ENCODE measurements at places on chromosomes 4 and X.

- no peak for DNase-seq
These were observed 91.3 kb downstream of the LCORL start for GRCh38 chr4:17930256-17930655.

DNA sequence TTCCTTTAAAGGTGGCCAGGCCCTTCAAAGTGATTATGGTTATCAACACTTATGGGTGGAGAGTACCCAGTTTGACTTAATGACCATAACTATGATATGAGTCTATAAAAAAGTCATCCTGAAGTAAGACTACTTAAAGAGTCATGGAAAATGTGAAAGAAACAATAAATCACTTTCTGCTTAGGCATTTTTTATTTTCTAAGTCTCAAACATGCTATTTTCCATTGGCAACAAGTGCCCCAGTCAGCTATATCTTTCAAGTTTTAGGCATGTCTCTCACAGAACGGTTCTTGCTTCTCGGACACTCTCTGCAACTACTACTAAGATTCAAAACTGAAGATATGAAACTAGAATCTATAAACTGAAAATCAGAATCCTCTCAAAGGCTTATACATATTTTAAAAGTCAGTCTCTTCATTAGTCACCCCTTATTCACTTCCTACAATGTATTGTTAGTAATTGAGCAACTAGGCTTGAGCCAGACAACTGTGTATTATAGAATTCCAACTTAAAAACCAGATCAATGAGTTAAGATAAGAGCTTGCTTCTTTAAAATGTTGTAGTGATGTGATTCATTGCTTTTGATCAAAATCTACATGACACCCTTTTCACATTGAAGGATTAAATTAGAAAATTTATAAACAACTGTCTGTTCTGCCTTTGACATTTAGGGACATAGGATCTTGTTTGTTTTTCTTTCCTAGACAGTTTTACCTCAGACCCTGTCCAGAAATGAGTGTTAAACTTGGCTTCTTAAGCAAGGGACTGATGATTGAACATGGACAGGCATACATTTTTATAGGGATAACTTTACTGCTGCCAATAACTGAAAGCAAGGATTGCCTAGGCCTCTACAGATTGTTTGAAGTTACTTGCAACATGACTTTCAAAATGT lies 2.9 kb downstream of the ANTXR2 start:
- peak; percentile 19 for DNase-seq

DNA sequence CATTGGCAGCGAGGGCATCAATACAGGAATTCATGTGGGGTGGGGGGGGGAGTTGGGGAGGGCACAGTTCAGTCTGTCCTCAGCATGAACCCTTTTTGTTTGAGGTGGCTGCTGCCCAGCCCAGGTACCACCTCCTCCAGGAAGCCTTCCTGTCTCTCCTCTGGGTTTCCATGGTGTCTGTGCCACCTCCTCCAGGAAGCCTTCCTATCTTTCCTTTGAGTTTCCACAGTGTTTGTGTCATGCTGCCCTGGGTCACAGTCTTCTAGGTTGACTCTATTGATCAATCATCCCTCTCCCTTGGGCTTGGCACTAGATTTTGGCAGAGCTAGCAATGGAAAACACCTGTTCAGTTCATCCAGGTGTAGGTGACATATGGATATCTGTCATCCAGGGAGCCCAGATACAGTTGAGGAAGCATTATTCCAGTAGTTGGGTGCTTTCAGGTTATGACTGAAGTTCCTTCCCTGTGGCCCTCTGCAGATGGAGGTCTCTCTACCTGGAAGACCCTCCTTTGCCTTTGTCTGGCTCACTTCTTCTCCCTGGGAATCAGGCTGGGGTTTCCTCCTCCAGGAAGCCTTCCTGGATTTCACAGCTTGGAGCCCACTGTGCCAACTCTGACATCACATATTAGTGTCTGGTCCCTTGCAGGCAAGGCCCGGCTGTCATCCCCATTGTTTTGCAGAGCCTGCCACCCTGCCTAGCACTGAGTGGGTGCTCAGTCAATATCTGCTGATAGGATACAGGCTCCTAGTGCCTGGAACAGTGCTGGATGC lies 96.6 kb downstream of the SORCS2 start:
- DNase-seq: no peak

DNA sequence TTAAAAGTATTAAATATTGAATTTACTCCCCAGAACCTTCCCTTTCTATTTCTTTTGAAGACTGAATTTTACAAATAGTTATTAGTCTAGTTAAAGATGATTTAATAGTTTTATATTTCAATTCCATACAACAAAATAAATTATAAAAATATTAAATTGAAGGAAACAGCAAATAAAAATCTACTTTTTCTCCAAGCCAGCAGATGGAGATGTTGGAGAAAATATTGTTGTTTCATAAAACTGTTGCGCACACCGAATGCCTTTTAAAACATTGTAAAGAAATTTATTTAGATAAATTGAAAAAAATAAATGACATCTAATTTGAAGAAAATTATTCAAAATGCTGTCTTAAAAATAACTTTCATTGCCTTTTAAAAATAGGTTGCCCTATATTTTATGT lies 5.5 kb downstream of the GRIA2 start:
- DNase-seq: no peak

- DNase-seq: no peak
These were observed 188.8 kb downstream of the GPAT3 start for GRCh38 chr4:83724485-83725335.

GRCh38 chr4:87950936-87951511 lies 24.5 kb upstream of the SPP1 start:
- DNase-seq: no peak

GRCh38 chr4:119490335-119490734 lies 138.3 kb downstream of the PDE5A start:
- DNase-seq: no peak

GRCh38 chrX:36986231-36986630 lies 21.9 kb upstream of the FAM47C start:
- no peak for DNase-seq

DNA sequence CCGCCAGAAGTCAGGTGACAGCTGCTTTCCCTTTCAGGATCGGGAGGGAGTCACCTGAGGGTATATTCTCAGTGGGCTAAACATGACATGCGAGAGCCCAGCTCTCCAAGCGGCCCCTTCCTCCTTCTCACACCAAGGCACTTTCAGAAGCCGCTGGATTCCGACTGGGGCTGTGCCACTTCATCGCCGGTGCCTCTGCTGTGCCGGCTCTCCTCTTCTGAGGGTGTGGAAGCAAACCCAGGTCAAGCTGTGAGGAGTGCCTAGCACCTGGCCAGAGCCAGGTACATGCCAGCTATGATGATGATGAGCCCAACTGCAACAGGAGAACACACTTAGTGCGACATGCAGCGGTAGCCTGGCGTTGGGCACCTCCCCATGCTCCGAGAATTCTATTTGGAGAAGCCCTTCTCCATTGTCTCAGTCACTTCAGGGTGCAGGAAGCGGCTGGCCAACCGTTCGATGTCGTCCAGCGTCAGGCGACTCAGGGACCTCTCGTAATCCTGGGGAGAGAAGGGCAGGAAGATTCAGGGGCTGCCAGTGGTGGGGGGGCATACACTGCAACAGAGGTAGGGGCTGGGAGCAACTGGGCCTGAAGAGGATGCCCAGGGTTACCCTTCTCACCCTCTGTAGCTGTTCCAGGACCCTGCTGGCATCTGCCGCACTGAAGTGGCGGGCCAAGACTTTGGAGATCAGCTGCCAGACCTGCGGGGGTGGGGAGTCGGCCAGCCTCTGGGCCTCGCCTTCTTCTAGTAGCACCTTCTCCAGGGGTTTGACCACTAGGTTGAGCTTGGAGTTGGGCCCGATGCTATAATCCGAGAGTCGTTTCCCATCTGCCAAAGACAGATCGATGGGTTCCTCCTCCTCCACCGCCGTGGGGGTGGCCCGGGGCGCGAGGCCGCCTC lies 1.0 kb downstream of the UBL4A start:
- no peak for DNase-seq

GRCh38 chr4:111269439-111269838 lies 646.6 kb upstream of the PITX2 start:
- DNase-seq: no peak

- no peak for DNase-seq
These were observed 94.4 kb upstream of the BCOR start for GRCh38 chrX:40192196-40192595.

DNA sequence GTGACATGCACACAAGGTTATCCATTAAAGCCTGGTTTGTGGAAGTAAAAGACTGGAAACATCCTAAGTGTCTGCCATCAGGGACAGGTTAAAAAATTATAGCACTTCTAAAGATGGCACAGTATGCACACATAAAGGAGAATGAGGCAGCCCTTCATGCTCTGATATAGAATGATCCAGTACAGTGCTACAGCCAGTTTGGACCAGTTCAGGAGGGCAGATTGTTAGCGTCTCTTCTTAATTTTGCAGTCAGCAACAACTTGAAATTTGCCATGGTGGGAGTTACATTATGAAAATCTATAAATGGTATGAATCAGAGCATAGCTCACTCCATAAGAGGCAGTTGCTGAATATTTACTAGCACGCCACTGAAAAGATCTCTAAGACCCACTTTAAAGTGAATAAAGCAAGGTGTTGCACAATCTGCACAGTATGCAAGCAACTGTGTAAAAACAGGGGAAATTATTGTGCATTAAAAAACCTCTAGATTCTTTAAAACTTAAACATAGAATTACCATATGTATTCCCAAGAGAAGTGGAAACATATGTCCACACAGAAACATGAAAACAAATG lies 20.3 kb upstream of the SOD3 start:
- DNase-seq: no peak

GRCh38 chr4:184860018-184860779 lies 34.4 kb upstream of the ACSL1 start:
- DNase-seq: no peak

DNA sequence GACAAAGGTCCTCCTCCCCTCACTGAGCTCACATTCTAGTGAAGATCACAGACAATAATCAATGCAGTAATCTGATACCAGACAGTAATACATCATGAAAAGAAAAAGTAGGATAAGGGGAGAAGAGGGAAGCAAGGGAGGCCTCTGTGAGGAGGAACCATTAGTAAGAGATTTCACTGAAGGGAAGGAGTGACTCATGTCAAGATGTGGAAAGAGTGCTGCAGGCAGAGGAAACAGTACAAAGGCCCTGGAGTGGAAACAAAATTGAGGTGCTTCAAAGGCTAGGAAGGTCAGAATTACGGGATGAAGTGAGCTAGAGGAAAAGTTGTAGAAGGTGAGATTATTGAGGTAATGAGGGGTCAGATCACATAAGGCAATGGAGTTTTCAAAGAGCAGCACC lies 38.1 kb downstream of the LAMTOR3 start:
- peak; percentile 4 for DNase-seq

DNA sequence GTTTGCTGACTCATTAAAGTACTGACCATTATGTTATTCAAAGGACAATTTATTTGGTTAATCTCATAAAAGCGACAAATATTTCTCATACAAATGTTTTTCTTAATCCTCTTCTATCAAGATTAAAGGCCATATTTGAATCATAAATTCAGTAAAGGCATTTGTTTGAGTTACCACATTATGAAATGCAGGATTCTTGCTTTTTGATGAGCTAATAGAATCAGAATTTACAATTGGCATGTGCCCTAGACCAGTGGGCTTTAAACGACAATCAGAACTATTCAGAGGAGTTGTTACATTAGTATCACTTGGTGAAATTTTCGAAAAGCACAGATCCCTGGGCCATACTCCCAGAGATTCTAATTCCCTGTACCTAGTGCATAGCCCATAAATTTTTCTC lies 55.3 kb downstream of the KLHL4 start:
- no peak for DNase-seq

DNA sequence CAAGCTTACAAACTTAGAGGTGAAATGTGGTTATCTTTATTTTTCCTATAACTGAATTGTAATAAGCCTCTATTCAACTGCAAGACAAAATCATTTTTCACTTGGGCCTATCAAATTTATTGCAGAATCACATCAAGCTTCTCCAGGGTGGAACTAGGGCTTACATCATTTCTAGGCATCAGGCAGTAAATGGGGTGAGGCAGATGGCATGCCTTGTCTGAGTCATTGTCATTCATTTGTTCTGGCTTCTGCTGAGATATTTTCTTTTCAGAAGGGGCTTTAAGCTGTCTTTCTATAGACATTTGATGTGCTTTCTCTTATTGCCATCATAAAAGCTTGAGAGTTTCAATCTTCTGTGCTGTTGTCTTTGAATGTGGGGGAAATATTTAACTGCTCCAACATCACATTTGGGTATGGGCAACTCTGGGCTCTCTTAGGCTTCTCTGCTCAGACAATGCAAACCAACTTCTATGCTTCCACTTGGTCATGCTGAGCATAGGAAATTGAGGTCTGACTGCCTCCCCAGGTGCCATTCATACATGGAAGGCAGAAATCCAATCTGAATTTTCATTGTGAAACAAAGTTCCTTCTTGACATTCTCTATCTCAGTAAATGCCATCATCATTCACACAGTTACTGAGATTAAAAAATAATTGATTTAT lies 225.8 kb upstream of the GIMD1 start:
- DNase-seq: no peak

GRCh38 chrX:41308884-41309647 lies 24.9 kb upstream of the DDX3X start:
- DNase-seq: no peak

- DNase-seq: no peak
These were observed 30.9 kb downstream of the SH3TC1 start for GRCh38 chr4:8230033-8230432.

- DNase-seq: no peak
These were observed 2.1 kb upstream of the LAGE3 start for GRCh38 chrX:154481195-154481594.

GRCh38 chr4:6362896-6363295 lies 93.2 kb downstream of the WFS1 start:
- no peak for DNase-seq

DNA sequence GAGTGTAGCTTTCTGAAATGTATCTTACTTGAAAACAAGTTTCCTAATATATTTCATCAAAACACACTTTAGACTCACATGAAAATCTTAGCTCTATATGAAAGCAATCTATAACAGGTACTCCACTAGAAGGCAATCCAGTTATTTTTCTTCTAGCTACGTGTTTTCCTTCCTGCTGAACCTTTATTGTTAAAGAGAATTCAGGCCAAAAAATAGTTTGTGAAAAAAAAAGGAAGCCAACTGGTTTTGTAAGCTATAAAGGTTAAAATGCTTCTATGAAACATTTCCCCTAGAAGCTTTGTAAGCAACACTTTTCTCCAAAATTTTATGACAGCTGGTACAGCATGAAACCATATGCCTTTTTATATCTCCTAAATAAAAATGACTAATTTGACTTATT lies 304.7 kb upstream of the DIAPH2 start:
- DNase-seq: no peak

DNA sequence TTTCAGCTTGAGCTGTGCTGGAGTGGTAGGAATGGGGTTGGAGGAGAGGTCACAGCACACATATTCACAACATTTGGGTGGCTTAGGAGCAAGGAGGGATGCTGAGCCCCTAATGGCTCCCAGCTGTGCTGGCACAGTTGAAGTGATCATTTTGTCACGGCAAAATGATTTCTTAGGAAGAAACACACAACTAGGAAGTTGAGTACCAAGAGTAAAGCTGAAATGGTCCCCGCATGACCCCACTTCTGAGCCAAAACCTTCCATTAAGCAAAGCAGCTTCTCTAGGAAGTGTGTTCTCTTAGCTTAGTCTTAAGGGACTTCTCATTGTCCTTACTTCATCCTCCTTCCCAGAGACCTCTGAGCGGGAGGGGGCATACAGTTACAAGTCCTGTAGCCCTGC lies 12.6 kb downstream of the CAPN6 start:
- DNase-seq: no peak

Measured in HCT116 (cell line).